ENCODE measurements at places on chromosomes 1 and 21.
A peak's percentile ranks its signal among the peaks of the same experiment; 100 is the strongest.

GRCh38 chr1:198656500-198656932, 17.7 kb downstream of the PTPRC start:
- peak; percentile 55 for DNase-seq

DNA sequence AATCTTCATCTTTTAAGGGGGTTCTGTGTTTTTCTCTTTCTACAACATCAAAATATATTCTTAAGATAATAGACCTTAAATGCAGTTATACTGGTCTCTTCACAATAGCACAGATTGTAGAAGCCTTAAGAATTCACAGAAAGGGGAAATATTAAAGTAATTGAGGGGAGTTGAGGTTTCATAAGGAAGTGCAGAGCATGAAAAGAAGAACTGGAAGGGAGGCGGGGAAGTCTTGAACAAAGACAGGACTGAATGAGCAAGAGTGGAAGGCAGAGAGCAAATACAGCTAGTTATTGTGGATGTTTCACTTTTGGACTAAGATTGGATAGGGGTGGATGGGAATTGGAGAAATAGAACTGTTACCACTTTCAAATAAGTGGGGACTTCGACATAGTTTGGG, 67.7 kb downstream of the PTGER3 start:
- no peak for DNase-seq

GRCh38 chr1:243849421-243850201, 432 bp downstream of the AKT3 start:
- DNase-seq, result peak; percentile 77

- DNase-seq, result no peak
Observed at GRCh38 chr1:29341936-29342335, 105.6 kb downstream of the PTPRU start.

GRCh38 chr1:6484826-6485167, 6.7 kb downstream of the PLEKHG5 start:
- DNase-seq, result no peak

DNA sequence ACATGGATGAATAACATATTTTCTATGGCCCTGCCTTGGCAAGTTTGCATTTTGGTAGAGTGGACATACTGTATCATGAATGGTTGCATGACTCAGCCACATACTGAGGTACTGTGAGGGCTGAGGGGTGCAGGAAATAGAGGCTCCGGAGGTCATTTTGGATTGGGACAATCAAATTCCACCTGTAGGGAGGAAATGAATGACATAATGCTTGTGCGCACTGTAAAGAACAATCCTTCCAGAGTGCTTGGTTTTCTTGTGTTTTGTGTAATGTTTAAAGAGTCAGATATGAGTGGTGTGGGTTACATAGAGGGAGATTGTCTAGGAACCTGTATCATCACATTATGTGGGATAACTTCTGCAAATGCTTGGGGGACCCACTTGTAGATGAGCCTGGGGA, 329.9 kb upstream of the PROX1 start:
- no peak for DNase-seq

GRCh38 chr1:36658838-36659237, 176.1 kb upstream of the CSF3R start:
- no peak for DNase-seq

DNA sequence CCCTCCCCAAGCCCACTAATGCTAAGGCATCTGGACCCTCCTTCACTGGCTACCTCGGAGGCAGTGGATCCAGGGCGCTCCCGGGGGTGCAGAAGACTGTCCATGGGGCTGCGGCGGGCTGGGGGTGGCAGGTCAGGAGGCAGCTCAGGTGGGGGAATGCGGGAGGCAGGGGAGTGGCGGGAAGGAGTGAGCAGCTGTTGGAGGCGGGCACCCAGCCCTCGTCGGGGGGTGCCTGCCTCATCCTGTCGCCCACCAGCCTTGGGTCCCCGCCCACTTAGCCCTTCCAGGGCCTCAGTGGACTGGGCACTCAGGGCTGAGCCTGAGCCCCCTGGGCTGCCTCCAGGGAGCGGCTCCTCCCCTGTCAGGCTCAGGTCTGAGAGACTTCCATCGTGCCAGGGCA, 10.7 kb upstream of the GATAD2B start:
- no peak for DNase-seq

- no peak for DNase-seq
Observed at GRCh38 chr1:207088161-207088560, 499 bp upstream of the C4BPB start.

GRCh38 chr1:97196825-97197516, 475.4 kb downstream of the PTBP2 start:
- DNase-seq, result no peak

GRCh38 chr1:238653693-238654321, 732.6 kb upstream of the CHRM3 start:
- DNase-seq, result no peak

DNA sequence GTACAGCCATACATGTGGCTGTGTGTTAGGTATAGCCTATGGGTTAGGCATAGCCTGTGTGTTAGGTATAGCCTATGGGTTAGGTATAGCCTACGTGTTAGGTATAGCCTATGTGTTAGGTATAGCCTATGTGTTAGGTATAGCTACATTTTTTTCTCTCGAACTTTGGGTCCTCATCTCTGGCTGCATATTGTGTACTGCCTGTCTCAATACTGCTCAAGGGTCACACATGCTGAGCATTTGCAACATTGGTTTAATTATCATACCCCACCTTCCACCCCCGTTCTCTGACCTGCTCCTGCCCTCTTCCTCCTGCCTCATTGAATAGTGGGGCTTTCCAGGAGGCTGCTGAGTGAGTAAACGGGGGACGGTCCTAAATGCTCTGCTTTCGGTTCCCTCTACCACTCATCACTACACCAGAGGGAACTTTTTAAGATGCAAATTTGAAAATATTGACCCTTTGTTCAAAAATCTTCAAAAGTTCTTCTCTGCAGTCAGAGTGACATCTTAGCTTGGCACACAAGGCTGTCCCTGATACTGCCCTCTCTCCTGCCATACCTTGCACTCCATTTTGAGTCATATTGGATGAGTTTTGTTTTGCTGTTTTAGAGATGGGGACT, 17.8 kb downstream of the OR2B11 start:
- no peak for DNase-seq

- DNase-seq, result no peak
Observed at GRCh38 chr1:226111098-226111882, 48.8 kb downstream of the H3-3A start.

DNA sequence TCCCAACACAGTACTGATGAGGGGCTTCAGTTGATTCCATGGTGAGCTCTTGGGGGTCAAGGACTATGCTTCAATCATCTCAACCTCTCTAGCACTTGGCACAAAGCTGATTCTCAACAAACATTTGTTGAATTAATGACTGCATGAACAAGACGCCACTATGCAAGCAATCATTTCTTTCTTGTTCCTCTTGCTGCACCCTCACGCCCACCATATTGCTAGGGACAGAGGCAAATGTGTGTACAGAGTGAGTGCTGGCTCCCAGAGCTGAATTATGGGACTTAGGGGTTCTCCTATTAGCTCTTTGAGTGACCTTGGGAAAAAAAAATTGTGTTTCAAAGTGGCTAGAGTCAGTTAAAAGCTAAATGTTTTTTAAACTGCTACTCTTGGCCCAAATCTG, 2.5 kb downstream of the ADAR start:
- DNase-seq, result no peak

GRCh38 chr1:57461405-57461804, 37.5 kb upstream of the DAB1 start:
- no peak for DNase-seq

DNA sequence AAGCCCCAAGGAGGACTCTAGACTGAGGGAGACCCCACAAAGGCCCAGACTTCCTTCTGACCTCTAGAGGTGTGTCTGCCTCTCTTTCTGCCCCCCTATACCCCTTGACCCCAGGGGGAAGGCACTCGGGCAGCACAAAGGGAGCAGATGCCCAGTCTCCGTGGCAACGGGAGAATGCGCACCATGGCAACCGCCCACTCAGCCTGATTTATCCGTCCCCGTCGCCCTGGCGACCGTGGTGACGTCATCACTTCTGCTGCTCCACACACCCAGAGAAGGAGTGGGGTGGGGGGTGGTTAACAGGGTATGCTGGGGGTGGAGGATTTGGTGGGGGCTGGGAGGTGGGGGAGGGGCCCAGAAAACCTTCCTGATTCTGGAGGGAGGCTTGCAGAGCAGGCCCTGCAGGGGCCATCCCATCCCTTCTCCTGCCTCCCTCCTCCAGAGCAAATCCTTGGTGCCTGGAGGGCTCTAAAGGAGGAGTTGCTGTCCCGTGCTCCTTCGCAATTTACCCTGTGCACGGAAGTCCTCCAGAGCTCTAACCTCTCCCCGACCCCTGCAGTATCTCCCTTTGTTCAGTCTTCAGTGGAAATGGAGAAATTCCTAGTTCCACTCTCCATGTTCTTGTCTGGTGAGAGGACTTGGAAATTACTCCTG, 6.3 kb downstream of the CELF3 start:
- DNase-seq, result no peak

GRCh38 chr1:233470741-233471499, 143.0 kb upstream of the KCNK1 start:
- DNase-seq, result no peak

DNA sequence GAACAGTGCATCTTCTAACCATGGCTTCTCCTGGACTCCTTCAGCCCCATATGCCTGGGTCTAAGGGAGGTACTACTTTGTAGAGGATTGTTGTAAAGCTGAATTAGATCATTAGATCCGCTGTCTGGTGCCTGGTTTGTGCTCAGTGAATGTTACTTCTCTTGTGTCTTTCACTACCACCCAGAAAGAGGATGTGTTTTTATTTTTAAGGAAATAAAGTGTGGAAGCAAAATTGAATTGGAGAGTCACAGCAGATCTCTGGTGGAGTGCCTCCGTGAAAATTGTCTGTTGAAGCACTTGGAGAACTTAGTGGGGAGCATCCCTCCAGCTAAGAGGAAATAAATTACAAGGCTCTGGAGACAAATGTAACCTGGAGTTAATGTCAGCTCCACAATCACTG, 101.8 kb upstream of the ARTN start:
- DNase-seq, result no peak

- DNase-seq, result no peak
Observed at GRCh38 chr1:231715816-231716722, 89.5 kb downstream of the DISC1 start.

- DNase-seq, result no peak
Observed at GRCh38 chr1:217190359-217190758, 440.5 kb downstream of the GPATCH2 start.

- no peak for DNase-seq
Observed at GRCh38 chr1:18697541-18697940, 66.9 kb downstream of the PAX7 start.

GRCh38 chr1:35592991-35593769, 20.1 kb downstream of the TFAP2E start:
- DNase-seq, result no peak

- no peak for DNase-seq
Observed at GRCh38 chr1:203791498-203791897, 3.9 kb upstream of the ZBED6 start.

GRCh38 chr1:18972531-18972930, 16.1 kb upstream of the IFFO2 start:
- DNase-seq, result no peak

DNA sequence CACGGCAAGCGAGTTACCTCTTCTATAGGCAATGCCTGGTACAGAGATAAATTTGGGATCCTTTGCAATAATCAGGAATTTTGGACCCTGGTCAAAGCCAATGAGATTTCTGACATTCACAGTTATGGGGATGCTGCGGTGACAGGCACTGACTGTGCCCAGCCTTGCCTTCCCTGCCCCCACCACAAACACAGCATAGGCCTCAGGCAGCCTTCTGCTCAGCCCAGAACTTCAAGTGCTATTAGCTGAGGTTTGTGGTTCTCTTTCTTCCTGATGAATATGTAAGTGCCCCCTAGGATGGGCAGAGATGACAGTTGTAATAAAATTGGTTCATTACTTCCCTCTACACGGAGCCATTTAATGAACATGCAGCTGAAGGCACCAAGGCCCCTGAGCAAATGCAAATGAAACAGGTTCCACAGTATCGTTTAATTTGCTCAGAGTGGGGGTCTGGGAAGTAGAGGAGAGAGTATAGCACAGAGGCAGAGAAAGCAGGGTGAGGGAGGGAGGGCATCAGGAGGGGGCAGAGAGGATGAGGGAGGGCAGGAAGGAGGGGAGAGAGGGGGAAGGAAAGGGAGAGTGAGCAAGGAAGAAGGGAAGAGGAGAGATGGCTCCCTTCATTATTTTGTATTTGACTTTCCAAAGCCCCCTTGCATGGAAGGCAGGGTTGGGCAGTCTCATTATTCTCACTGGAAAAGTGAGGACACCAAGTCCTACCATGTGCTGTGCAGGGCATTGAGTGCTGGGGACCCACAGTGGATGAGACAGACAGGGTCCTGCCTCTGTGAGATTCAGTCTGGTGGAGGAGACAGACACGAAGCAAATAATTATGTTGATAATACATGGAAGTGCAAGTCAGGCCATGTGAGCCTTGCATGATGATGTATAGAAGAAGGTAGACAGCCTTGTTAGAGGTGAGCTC, 513.0 kb downstream of the PTPRU start:
- no peak for DNase-seq

GRCh38 chr1:80657044-80657643, 1143.6 kb upstream of the ADGRL2 start:
- no peak for DNase-seq

DNA sequence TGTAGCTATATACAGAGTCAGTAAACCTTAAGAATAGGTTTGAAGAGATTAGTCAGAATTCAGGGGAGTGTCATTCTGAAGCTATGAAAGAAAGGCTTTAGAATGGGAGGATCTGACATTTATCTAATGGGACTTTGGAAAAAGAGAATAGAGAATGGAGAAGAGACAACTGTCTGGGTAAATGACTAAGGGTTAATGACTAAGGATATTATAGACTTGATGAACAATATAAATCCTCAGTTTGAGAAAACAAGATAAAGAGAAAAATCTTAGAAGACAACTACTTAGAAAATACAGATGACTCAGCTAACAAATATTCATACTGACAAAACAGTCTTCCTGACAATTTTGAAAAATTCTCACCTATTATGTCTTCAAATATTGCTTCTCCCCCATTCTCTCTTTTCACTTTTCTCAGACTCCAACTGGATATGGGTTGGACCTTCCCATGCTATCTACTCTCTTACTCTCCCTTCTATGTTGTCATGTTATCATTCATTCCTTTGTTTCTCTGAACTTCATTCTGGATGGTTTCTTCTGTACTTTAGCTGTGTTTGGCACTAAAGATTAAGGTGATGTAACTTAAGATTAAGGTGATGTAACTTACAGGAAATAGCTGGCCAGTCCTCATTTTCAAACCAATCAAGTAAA, 20.4 kb downstream of the SLC16A1 start:
- no peak for DNase-seq

DNA sequence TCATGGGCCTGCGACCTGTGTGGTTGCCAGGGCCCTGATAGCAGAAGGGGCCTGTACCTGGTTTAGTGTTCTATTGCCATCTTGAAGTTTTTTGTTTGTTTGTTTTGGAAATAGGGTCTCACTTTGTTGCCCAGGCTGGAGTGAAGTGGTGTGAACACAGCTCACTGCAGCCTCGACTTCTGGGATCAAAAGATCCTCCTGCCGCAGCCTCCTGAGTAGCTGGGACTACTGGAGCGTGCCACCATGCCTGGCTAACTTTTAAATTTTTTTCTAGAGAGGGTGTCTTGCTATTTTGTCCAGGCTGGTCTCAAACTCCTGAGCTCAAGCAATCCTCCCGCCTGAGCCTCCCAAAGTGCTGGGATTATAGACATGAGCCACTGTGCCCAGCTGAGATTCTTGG, 72.9 kb downstream of the UBE2T start:
- DNase-seq, result no peak

GRCh38 chr1:233919786-233920185, 15.3 kb downstream of the SLC35F3 start:
- DNase-seq, result no peak

- no peak for DNase-seq
Observed at GRCh38 chr1:1084372-1085170, 10.5 kb upstream of the RNF223 start.

GRCh38 chr1:85464497-85465098, 361 bp downstream of the DDAH1 start:
- peak; percentile 1 for DNase-seq
